Caudate nucleus (tissue), 63 donors: ENCODE measurements at places on chromosomes 2 and 18.

DNA sequence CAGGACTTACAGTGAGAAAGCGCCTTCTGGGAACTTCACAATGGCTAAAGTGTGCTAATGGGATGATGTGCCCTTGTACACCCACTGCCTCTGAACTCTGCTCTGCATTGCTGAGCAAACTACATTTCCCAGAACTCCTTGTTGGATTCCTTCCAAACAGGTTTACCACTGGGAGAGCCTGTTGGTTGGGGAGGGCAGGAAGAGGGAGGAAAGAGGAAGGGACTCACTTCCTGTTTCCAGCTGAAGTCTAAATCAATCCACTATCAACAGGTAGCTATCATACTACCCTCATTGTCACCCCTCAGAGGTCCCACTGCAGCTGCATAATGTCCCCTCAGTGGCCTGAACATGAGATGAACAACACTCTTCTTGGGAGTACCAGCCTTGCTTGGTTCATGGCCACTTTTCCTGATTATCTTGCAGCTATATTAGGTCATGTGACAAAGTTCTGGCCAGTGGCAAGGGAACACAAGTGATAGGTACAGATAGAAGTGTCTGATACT lies 109.7 kb downstream of the MSH2 start:
- DNase-seq, result no peak

- DNase-seq, result no peak
These were observed 165.3 kb downstream of the ARL4C start for GRCh38 chr2:234331566-234331965.

- DNase-seq, result no peak
These were observed 8.6 kb upstream of the PLEKHM3 start for GRCh38 chr2:208033701-208034502.

GRCh38 chr18:8980496-8980895 lies 122.0 kb upstream of the NDUFV2 start:
- DNase-seq, result no peak

DNA sequence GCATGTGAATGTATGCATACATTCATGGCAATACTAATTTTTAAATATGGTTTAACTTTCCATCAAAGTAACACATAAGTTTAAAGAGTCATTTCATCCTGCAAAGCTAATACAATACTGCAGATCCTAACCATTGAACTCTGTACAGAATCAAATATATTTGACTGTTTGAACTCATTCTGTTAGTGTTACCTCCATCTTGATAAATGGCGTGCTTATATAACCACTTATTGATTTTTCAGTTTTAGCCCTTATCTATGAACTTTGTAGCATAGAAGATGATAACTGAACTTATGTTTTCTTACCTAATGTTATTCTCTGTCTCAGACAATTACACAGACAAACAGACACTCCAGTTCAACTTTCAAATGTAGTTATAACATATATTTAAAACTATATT lies 731.0 kb upstream of the LRATD1 start:
- no peak for DNase-seq

- DNase-seq, result no peak
These were observed 12.4 kb upstream of the TLK1 start for GRCh38 chr2:171173087-171173486.

DNA sequence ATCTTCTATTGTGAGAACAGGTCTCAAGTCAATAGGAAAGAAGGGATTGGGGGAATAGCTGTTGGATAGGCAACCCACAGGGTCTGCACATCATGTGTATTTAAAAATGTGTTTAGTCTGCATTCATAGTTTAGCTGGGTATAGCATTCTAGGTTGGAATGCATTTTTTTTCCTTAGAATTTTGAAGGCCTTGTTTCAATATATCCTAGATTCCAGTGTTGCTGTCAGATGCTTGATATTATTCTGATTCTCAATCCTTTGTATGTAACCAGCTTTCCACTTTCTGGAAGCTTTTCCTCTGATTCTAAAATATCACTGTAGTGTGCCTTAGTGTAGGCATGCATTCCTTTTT lies 9.0 kb upstream of the ATP8B1 start:
- no peak for DNase-seq

DNA sequence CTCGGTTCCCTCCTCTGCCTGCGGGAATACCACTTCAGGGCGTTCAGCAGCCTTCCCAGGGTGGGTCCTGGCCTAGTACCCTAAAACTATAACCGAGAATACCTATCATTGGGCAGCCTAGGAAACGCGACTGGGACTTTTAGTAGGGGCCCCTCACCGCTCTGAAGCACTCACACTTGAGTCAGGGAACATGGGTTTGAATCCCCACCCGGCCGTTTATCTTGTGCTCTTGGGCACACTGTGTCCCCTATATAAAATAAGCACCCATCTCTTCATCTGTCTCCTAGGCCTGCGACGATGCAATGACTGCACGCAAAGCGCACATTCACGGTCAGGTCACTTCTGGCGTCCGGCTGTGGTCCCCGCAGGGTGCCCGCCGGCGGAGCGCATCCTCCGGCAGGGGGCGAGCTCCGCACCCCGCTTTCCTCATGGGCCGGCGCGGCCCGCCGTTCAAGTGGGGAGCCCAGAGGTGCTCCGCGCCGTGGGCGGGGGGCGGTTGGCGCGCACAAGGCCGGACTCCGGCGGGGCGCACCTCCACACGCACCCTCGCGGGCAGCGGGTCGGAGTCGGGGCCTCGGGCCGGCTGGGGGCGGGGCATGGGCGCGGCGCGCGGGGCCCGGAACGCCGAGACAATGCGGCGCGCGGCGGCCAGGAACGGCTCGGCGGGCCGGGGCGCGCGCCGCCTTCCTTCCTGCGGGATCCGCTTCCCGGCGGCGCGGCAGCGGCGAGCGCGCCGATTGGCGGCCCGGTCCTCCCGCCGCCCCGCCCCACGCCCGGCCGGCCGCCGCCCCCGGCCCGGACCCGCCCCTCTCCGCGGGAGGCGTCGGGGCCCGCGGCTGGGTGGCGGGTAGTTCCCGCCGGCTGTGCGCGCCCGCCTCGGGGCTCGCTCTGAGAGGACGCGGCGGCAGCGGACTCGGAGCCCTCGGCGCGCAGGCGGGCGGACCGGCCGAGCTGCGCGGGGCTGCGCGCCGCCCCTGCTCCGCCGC lies at the start of gene ASAP2:
TSS of gene ASAP2 (plus strand) at position 850 of the 986 bp plus-strand sequence. CDS start 293 bp downstream, outside the sequence.
- peak; percentile 58 for DNase-seq

GRCh38 chr2:227325839-227326195 lies 766 bp downstream of the MFF start:
- no peak for DNase-seq

DNA sequence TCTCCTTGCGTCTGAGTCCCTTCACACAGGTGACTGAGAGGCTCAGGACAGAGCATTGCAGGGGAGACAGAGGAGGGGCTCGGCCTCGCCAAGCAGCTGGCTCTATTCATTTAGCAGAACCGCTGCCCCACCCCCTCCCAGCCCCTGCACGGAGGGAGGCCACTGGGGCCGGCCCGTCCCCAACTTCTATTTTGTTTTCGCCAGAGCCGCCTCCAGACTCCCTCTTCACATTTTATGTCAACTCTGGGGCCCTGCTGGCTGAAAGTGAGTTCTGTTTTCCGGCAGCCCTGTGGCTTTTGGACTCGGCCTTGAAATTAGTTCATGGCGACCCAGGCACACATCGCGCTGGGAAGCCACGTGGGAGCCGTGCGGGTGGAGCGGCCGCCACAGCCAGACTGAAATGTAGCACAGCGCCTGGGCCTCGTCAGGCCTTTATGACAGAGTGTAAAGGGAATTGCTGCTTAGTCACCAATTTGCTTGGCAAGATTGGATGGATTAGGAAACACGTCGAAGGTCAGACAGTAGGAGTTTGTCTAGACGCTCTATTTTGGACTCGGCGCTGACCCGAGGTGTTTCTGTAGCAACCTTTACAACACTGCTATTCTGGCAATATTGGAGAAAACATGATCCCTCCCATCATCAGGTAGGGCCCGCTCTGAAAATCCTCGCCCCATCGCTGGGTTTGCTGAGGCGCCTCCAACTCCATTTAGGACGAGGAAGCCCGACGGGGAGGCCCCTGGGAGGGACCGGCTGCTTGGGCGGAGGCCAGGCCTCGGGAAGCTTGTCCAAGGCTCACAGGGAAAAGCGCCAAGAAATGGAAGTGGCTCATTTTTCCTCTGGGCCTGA lies 90.7 kb upstream of the CTDP1 start:
- peak; percentile 20 for DNase-seq

GRCh38 chr2:149731079-149731478 lies 143.5 kb upstream of the MMADHC start:
- DNase-seq, result no peak

- no peak for DNase-seq
These were observed 70.8 kb downstream of the RTP5 start for GRCh38 chr2:241940329-241940728.

- DNase-seq, result no peak
These were observed 108.1 kb downstream of the AQP4 start for GRCh38 chr18:26757263-26758019.

- DNase-seq, result no peak
These were observed 49.4 kb upstream of the PKDCC start for GRCh38 chr2:41998186-41999127.

DNA sequence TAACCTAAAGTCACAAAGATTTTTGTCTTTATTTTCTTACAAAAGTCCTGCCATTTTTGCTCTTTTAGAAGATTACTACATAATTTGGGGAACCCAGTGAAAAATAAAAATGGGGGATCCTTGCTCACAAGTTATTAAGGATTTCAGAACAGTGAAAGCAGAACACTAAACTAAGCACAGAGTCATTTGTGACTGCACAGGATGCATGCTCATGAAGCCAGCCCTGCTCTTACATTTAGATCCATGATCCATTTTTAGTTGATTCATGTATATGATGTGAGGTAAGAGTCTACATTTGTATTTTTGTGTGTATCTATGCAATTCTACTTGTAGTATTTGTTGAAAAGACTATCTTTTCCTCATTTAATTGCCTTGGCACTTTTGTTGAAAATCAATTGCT lies 21.8 kb downstream of the SP140L start:
- no peak for DNase-seq

GRCh38 chr2:221817878-221818277 lies 245.8 kb upstream of the EPHA4 start:
- no peak for DNase-seq

GRCh38 chr18:33729556-33729955 lies 151.5 kb downstream of the ASXL3 start:
- DNase-seq, result no peak

- no peak for DNase-seq
These were observed 359.5 kb downstream of the ZNF521 start for GRCh38 chr18:24992491-24992890.

GRCh38 chr2:60073201-60073600 lies 480.3 kb downstream of the BCL11A start:
- no peak for DNase-seq

DNA sequence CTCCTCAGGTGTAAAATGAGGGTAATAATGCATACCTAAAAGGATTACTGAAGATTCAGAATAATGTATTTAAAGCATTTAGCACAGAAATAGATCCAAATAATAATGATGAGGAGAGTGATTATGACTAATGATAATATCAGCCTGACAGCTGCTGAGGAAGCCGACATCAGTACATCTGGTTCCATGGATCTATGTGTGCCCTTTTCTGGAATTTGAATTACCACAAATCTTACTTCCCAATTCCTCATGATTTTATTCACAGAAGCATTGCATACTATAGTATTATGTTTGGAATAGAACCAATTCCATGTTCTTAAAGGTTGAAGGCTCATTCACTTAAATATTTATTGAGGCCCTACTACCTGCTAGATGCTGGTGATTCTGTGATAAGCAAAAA lies 248.9 kb upstream of the THUMPD2 start:
- DNase-seq, result no peak

DNA sequence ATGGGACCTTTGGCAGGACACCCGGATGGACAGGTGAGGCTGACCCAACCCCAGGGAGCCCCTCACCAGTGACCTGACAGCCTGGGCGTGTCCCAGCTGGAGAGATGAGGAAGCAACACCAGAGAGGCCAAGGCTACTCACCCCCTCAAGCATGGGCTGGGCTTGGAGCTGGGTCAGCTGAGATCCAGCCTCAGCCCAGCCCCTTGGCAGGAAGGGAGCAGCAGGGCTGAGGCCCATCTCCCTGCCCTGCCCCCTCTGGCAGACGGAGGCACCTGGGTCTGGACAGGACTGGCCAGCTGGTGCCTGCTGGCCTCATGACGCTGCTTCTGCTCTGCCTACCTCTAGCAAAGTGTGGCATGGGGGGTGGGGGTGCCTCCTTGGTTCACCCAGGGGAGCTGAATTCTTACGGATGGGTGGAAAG lies 37.8 kb downstream of the HS6ST1 start:
- no peak for DNase-seq

DNA sequence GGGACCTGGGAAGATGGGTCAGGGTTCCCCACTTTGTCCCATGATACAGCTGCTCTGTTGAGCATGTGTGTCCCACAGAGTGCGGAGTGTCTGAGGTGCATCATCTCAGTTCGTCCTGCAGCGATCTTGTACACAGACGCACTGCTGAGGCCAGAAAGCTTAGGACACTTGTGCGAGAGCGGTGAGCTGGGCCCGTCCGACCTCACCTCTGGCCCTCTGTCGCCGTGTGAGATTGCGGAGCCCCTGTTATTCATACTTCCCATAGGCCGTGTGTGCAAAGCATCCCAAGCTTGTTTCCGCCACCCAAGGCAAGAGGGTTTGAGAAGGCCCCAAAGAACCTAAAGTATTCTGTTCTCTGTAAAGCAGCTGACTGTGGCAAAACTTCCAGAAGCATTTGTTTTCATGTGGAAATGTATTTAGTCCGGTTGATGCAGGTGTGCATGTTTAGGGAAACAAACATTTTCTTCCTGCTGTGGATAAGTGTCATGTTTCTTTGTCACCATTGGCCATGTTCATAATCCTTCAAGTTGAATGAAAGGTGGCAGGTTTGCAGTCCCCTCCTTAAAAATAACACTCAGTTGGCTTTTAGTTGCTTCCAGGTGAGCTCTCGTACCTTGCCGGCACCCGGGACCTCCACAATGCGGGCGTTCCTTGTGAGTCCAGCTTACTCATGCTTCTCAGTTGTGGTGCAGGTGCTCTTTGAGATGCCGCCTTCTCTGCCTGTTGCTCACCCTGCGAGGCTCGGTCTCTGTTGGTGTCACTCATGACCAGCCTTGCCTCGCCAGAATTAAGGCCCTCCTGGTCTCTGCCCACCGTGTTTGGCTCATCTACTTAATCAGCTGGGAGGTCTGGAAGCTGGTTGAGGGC lies 5.3 kb downstream of the AGAP1 start:
- DNase-seq, result no peak

DNA sequence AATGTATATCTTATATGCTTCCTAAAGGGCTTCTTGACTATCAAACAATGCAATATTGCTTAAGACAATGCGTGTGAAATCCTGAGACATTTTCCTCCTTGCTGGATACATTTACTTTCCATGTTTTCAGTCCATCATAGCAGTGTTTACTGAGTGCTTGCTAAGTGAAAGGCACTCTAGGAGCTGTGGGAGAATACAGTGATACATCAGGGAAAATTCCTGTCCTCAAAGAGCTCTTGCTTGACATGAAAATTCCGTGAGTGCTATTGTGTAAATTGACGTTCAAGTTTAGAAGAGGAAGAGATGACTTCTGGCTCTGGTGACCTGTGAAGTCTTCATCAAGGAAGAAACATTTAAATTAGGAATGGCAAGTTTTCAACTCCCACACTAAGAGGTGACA lies 449.4 kb upstream of the SOX11 start:
- no peak for DNase-seq

DNA sequence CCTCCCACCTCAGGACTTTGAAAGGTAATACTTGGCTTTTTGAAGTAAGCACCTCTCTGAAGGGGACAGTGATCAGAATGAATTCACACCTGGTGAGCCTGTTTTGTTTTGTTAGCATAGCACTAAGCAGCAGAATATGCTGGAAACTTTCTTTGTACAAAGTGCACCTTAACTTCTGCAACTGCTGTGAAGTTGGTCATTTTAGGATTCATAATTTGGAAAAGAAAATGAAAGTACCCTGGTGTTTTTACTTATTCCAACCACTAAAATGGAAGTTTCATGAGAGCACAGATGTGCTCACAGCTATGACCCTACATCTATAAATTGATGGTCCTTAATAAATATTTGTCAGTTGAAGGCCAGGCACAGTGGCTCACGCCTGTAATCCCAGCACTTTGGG lies 257.8 kb upstream of the STON1 start:
- no peak for DNase-seq
